ENCODE measurements at places on chromosomes 13 and 19. TPM values are rescaled to one million over a fixed set of nuclear protein-coding genes. Genes with fewer than 3 reads are reported as not detected.

DNA sequence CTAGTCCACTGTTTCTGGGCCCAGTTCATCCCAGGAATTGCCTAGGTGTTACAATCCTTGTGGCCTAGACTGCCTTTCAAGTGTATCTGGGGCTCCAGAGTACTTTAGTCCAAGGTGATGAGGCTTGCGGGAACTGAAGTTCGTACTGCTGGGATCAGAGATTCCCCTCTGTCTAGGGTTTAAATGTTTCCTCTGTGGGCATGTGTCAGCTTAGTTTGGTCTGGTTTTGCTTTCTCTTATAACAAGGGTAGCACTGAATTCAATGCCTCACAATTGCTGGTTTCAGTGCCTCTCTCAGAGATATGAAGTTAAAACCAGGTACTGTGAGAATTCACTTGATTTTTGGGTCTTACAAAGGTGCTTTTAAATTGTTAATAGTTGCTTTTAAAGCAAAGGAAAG is 30.8 kb downstream of the RGCC start:
- no peak overlapping the region for H3K4me3 ChIP-seq
- no peaks in the 10 kb centered on the region for H3K4me1 ChIP-seq
- H3K27me3 ChIP-seq: no peaks in the 10 kb centered on the region
- H3K27ac ChIP-seq: no peak overlapping the region
- no peaks in the 10 kb centered on the region for H3K36me3 ChIP-seq

- H3K27me3 ChIP-seq: no peaks in the 10 kb centered on the region
- no peak overlapping the region for H3K27ac ChIP-seq
- no peaks in the 10 kb centered on the region for H3K36me3 ChIP-seq
- H3K4me3 ChIP-seq: no peak overlapping the region
- DNase-seq: no peak
Measured at GRCh38 chr19:54739587-54740497, 1.5 kb downstream of the KIR2DL3 start.

DNA sequence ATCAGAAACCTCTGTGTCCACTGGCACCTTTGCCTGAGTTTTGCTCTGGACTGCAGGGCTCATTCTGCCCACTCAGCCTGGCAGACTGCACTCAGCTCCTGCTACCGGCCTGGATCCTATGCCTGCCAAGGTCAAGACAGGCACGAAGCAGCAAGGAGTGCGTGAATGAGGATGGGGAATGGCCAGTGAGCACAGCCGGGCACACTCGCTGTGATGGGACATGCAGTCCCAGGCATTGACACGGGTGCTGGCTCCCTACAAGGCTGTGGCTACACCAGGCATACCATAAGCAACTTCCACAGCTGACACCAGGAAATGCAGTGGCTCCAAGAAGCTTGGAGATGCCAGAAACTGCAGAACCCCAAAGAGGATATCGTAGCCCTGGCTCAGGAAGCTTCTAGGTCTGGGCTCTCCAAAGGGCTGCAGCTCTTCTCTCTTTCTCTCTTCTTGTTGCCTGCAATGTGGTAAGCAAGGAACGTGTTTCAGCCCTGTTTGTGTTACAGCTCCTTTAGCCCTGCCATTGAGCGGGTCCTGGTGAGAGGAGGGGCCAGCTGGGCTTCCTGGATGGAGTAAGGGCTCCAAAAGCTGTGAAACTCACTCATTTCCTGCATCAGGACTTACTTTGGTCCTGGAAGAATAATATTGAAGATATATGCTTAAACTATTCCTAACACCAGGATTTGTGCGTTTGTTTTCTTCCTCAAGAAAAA is 832.6 kb upstream of the SLITRK5 start:
- no peaks in the 10 kb centered on the region for H3K36me3 ChIP-seq
- no peak overlapping the region for H3K4me3 ChIP-seq
- no peak overlapping the region for H3K27ac ChIP-seq
- no peak for DNase-seq
- no peaks in the 10 kb centered on the region for H3K4me1 ChIP-seq

GRCh38 chr13:73691891-73692290 is 442.3 kb downstream of the KLF12 start:
- H3K27ac ChIP-seq: no peak overlapping the region
- no peaks in the 10 kb centered on the region for H3K36me3 ChIP-seq
- H3K4me1 ChIP-seq: peaks cover 12% of the 10 kb centered on the region
- H3K4me3 ChIP-seq: no peak overlapping the region

GRCh38 chr13:101703838-101704237 is 251.4 kb downstream of the ITGBL1 start:
- no peaks in the 10 kb centered on the region for H3K27me3 ChIP-seq
- no peaks in the 10 kb centered on the region for H3K36me3 ChIP-seq
- no peak overlapping the region for H3K27ac ChIP-seq
- DNase-seq: no peak
- no peaks in the 10 kb centered on the region for H3K4me1 ChIP-seq

DNA sequence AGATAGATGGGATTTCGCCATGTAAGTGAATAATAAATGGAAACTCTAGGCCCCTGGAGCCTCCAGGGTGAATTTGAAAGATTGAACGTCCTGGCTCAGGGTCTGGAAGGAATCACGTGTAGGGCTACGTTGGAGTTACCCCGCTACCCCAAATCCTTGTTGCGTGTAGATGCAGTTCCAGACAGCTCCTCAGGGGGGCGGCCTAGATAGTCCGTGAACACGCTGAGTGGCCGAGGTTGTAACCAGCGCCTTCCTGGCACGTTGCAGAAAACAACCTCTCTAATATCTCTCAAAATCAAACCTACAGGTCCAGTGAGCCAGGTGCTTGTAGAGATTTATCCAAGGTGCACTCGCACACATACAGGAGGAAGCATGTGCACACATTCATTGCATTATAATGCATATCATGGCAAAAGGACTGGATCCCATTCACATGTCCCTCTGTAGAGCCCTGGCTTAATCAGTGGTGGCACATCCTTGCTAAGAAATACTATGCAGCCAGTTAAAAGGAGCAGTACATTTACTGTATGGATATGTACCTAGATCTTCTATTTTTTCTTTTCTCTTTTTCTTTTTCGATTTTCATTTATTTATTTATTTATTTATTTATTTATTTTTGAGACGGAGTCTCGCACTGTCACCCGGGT is 2.5 kb upstream of the KEAP1 start:
- no peak overlapping the region for H3K4me3 ChIP-seq
- H3K27me3 ChIP-seq: peaks cover 17% of the 10 kb centered on the region
- no peak overlapping the region for H3K27ac ChIP-seq
- no peaks in the 10 kb centered on the region for H3K36me3 ChIP-seq
- H3K4me1 ChIP-seq: no peaks in the 10 kb centered on the region

- H3K27me3 ChIP-seq: no peaks in the 10 kb centered on the region
- no peak overlapping the region for H3K27ac ChIP-seq
- H3K36me3 ChIP-seq: no peaks in the 10 kb centered on the region
- peaks cover 27% of the 10 kb centered on the region for H3K4me1 ChIP-seq
- no peak overlapping the region for H3K4me3 ChIP-seq
Measured at GRCh38 chr19:56174550-56174949, 1.3 kb upstream of the GALP start.

DNA sequence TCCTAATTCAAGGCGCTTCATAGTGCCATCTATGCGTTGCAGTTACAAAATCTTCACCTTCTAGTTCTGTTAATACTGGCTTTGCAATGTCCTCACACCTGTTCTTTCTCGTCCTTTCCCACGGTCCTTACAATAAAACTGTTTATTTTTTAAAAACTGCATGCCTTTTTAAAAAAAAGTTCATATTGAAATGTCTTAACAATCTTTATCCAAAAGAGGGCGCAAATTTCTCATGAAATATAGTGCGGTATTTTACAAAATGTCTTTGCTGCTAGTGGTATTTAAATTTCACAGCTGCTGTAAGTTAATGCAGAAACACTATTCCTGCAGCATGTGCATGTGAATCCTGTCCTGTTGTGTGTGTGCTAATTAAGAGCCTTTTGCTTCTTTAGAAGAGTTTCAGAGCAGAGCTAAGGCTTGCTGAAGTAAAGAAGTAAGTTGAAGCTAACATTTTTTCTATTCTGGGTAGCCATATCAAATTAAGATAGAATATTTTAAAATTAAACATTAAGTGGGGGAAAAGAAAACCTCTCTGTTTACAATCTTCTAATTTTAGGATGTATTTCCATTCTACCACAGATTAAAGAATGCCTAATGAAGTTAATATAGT is 15.8 kb upstream of the CLDN10 start:
- no peak for DNase-seq
- no peaks in the 10 kb centered on the region for H3K27me3 ChIP-seq
- no peak overlapping the region for H3K27ac ChIP-seq
- H3K36me3 ChIP-seq: no peaks in the 10 kb centered on the region

DNA sequence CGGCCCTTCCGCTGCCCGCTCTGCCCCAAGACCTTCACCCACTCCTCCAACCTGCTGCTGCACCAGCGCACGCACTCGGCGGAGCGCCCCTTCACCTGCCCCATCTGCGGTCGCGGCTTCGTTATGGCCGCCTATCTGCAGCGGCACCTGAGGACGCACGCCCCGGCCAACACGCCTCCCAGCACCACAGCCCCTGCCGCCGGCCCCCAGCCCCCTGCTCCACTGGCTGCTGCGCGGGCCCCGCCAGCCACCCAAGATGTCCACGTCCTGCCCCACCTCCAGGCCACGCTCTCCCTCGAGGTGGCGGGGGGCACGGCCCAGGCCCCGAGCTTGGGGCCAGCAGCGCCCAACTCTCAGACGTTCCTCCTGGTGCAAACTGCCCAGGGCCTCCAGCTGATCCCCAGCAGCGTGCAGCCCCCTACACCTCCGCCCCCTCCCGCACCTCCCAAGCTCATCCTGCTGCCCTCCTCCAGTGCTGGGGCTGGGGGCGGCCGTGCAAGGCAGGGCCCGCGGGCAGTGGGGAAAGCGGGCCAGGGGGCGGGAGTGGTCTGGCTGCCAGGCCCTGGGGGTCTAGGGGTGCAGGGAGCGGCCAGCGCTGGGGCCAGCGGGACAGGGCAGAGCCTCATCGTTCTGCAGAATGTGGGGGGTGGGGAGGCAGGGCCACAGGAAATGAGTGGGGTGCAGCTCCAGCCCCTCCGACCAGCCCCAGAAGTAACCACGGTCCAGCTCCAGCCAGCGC is 1.9 kb upstream of the NAT14 start:
- no peak overlapping the region for H3K4me3 ChIP-seq
- DNase-seq: no peak
- H3K27ac ChIP-seq: no peak overlapping the region
- no peaks in the 10 kb centered on the region for H3K36me3 ChIP-seq
- peaks cover 33% of the 10 kb centered on the region for H3K4me1 ChIP-seq
- H3K27me3 ChIP-seq: no peaks in the 10 kb centered on the region

DNA sequence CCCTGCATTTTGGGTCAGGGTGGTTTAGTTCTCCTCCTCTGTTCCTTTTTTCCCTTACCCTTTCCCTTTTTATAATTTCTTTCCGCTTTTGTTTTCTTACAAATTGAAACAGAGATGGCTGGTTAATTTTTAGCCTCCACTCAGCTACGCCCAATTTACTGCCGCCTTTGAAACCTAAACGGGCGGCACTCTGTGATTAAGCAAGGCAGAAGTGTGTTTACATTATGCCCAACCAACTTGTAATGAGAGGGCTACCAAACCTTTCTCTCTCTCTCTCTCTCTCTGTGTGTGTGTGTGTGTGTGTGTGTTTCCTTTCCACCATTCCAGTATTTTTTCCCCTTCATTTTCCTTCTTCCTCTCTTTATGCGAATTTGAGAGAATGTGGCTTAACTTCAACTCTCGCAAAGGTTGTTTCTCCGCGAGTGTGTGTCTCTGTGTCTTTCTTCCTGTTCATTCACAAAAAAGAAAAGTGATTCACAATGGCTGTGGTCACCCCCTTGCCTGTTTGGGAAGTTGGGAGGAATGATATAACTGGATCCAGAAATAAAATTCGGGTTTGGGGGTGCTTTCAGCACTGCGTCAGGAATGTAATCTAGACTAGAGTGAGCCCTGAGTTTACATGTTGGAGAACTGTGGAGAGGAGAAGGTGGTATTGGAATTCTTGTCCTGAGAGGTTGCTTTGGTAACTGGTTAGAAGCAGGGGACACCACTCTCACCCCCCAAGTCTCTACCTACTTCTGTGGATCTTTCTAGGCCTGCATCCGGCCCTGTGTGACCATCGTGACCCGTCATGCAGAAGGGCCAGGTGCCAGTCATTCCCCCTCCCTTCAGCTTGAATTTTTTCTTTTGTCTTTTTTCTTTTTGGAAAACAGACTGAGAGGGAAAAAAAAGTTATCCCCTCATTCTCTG is 31.4 kb downstream of the NFIX start:
- H3K4me3 ChIP-seq: no peak overlapping the region
- H3K36me3 ChIP-seq: no peaks in the 10 kb centered on the region
- no peak overlapping the region for H3K27ac ChIP-seq
- DNase-seq: no peak

- no peak overlapping the region for H3K27ac ChIP-seq
- H3K27me3 ChIP-seq: no peaks in the 10 kb centered on the region
- no peak for DNase-seq
- peaks cover 3% of the 10 kb centered on the region for H3K36me3 ChIP-seq
Measured at GRCh38 chr19:57280962-57281400, 696 bp downstream of the ZNF460 start.

- no peaks in the 10 kb centered on the region for H3K36me3 ChIP-seq
- DNase-seq: no peak
- H3K27ac ChIP-seq: no peak overlapping the region
- no peaks in the 10 kb centered on the region for H3K27me3 ChIP-seq
- no peak overlapping the region for H3K4me3 ChIP-seq
Measured at GRCh38 chr13:83498481-83499190, 383.6 kb downstream of the SLITRK1 start.

Gene N4BP2L1
- 1.2 TPM for total RNA-seq

Gene PNMA8A
- 43.9 TPM for total RNA-seq

Gene ZNF439
- 5.2 TPM for total RNA-seq

Gene MYPOP
- 0.07 TPM for total RNA-seq

Gene IL4I1
- not detected for total RNA-seq

Gene TNFSF9
- total RNA-seq: 0.28 TPM
